Pulmonary artery endothelial cell (primary cell): ENCODE measurements at places on chromosomes 6 and 20. TPM values are rescaled to one million over a fixed set of nuclear protein-coding genes. Genes with fewer than 3 reads are reported as not detected.
A peak's percentile ranks its signal among the peaks of the same experiment; 100 is the strongest.

Gene GRM1
- total RNA-seq, result under 0.01 TPM in 2 replicates

Gene THEMIS
- not detected in 2 replicates for total RNA-seq

Gene TFAP2A
- total RNA-seq, result 0.78 and 2.1 TPM in 2 replicates

Gene PRSS16
- not detected in 2 replicates for total RNA-seq

DNA sequence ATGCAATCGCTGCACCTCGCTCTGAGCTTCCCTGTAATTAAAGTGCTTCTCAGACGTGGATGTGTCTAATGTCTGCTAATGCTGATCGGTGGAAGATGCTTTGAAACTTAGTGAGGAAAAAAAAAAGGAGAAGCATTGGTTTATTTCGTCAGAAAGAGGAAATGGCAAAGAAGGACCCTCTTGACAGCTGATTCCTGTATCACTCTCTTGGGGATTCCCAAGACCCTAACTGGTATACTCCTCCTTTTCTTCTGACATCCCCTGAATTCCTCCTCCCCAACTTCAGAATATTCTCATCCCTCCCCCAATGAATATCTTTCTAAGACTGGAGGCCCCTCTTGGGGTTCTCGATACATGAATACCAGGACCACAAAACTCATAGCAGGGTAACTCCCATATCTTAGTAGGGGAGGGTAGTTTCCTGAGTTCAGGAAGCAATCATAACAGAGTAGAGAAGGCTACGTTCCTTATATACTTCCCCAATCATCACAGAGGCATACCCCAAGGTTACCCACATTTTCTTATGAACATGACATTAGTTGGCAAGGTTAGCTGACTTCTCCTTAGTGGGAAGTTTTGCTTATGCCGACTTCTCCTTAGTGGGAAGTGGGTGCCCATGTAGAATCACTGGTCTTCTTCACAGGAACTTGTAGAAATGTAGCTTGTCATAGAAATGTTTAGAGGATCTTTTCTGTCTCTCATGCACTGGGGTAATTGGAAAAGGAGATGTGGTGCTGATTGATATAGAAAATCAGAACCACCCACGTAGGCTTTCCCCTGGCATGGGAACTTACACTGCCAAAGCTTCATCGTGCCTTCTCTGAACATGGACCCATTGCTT is 63.8 kb upstream of the ATXN1 start:
- DNase-seq, result no peak

GRCh38 chr20:8454137-8454712 is 322.2 kb downstream of the PLCB1 start:
- peak; percentile 57 for DNase-seq

DNA sequence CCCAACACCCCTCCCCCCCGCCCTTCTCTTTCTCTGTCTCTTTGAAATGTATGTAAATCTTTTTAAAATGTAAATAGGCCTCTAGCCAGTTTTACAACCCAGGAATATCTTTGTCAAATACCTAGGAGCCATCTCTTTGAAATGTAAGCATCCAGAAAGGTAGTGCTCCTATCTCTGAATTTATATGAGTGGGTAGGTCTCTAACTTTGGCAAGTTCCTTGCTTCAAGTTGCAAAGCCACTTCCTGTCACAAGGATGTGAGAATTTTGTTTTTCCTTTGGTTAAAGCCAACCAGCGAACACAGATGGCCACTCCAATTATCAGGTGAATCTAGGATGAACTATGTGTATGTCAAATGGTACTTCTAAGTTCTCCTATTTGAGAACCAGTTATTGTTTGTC is 6.2 kb upstream of the DEFB132 start:
- DNase-seq, result no peak

GRCh38 chr20:16363506-16364319 is 209.5 kb downstream of the KIF16B start:
- no peak for DNase-seq
